ENCODE measurements at places on chromosomes 16 and 17. TPM values are rescaled to one million over a fixed set of nuclear protein-coding genes. Genes with fewer than 3 reads are reported as not detected.

DNA sequence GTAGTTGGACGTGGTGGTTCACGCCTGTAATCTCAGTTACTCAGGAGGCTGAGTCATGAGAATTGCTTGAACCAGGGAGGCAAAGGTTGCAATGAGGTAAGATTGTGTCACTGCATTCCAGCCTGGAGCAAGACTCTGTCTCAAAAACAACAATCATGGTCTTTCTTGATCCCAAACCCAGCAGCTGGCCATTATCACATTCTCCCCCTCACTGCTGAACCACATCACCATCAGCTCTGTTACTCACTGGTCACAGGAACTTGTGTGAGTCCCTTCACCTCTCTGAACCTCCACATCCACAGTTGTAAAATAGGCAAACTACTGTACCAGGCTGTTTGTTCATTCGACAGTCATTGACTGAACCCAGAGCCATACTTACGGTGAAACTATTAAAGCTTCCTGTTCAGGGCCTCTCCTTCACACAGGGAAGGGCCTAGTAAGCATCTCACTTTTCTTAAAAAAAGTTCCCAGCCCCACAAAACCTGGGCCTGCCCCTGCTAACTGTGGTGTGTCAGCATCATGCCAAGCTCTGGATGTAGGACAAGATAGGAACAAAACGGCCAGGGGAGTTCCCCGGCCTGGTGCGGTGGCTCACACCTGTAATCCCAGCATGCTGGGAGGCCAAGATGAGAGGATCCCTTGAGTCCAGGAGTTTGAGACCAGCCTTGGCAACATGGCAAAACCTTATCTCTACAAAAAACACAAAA is 104.7 kb downstream of the COPRS start:
- peaks cover 3% of the 10 kb centered on the region for H3K4me1 ChIP-seq
- H3K27ac ChIP-seq: no peak overlapping the region
- no peaks in the 10 kb centered on the region for H3K27me3 ChIP-seq
- no peak overlapping the region for H3K4me3 ChIP-seq
- DNase-seq: no peak

DNA sequence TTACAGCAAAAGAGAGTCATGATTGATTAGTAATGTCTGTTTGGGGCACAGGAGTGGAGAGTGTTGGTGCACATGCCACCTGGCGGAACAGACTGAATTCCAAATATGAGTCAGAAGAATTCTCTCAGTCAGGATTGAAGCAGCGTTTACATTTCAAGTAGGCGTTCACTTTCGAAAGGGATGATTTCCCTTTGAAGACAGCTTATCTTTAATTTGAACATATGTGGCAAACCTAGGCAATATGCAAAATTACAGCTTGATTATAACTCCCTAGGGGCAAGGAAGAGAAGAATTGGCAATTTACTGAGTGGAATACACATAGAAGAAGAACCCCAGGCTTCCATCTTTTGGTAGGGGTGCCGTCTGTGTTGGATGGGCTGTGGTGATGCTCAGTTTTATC is 235.8 kb downstream of the HAPSTR1 start:
- no peak overlapping the region for H3K4me3 ChIP-seq
- no peak overlapping the region for H3K27ac ChIP-seq
- DNase-seq: no peak
- no peaks in the 10 kb centered on the region for H3K4me1 ChIP-seq
- no peaks in the 10 kb centered on the region for H3K27me3 ChIP-seq

- H3K4me3 ChIP-seq: no peak overlapping the region
- DNase-seq: no peak
- no peaks in the 10 kb centered on the region for H3K36me3 ChIP-seq
- H3K4me1 ChIP-seq: no peaks in the 10 kb centered on the region
Measured at GRCh38 chr16:9837481-9837880, 344.7 kb downstream of the GRIN2A start.

The CSH1 gene
- total RNA-seq: not detected

- no peak overlapping the region for H3K4me3 ChIP-seq
- H3K27me3 ChIP-seq: peaks cover 53% of the 10 kb centered on the region
- H3K4me1 ChIP-seq: peaks cover 8% of the 10 kb centered on the region
- no peak overlapping the region for H3K27ac ChIP-seq
- H3K36me3 ChIP-seq: no peaks in the 10 kb centered on the region
Measured at GRCh38 chr17:64015447-64015846, 5.0 kb downstream of the ICAM2 start.

The ZMYND15 gene
- 0.99 TPM for total RNA-seq

The SULT1A4 gene
- total RNA-seq: 0.78 TPM

- no peak overlapping the region for H3K27ac ChIP-seq
- H3K36me3 ChIP-seq: no peaks in the 10 kb centered on the region
- H3K4me1 ChIP-seq: no peaks in the 10 kb centered on the region
- no peaks in the 10 kb centered on the region for H3K27me3 ChIP-seq
- no peak overlapping the region for H3K4me3 ChIP-seq
Measured at GRCh38 chr16:86424985-86425384, 85.3 kb upstream of the FOXF1 start.

- no peaks in the 10 kb centered on the region for H3K27me3 ChIP-seq
- H3K27ac ChIP-seq: no peak overlapping the region
- no peaks in the 10 kb centered on the region for H3K36me3 ChIP-seq
- DNase-seq: no peak
Measured at GRCh38 chr17:2860045-2860444, 63.8 kb downstream of the RAP1GAP2 start.

DNA sequence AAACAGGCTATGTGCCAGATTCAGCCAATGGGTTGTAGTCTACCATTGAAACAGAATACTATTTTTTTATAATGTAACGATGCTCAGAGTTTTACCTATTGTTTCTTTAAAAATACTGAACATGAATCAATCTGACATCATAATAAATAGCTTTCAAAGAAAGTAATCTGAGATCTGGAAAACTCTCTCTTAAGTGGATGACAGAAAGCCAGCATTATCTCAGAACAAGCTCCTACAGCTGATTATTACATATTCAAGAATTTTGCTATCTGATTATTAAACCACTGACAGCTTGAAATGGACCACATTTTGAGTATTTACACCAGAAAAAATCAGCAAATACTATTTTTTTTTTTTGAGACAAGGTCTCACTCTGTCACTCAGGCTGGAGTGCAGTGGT is 484.2 kb upstream of the SOX9 start:
- no peaks in the 10 kb centered on the region for H3K36me3 ChIP-seq
- peaks cover 13% of the 10 kb centered on the region for H3K4me1 ChIP-seq
- H3K27ac ChIP-seq: no peak overlapping the region
- H3K27me3 ChIP-seq: no peaks in the 10 kb centered on the region
- no peak overlapping the region for H3K4me3 ChIP-seq

DNA sequence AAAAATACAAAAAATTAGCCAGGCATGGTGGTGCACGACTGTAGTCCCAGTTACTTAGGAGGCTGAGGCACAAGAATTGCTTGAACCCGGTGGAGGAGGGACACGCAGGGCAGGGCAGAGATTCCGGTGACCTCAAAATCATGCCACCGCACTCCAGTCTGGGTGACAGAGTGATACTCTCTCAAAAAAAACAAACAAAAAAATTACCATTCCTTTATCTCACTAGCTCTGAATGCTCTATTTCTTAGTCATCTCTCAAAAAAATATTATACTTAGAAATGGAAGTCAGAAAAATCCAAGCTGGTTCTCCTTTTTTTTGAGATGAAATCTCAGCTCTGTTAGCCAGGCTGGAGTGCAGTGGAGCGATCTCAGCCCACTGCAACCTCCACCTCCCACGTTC is 40.8 kb downstream of the SPOP start:
- H3K4me1 ChIP-seq: peaks cover 58% of the 10 kb centered on the region
- H3K4me3 ChIP-seq: no peak overlapping the region
- H3K27ac ChIP-seq: peak overlapping the region; percentile 71
- H3K36me3 ChIP-seq: peaks cover 10% of the 10 kb centered on the region
- no peaks in the 10 kb centered on the region for H3K27me3 ChIP-seq

DNA sequence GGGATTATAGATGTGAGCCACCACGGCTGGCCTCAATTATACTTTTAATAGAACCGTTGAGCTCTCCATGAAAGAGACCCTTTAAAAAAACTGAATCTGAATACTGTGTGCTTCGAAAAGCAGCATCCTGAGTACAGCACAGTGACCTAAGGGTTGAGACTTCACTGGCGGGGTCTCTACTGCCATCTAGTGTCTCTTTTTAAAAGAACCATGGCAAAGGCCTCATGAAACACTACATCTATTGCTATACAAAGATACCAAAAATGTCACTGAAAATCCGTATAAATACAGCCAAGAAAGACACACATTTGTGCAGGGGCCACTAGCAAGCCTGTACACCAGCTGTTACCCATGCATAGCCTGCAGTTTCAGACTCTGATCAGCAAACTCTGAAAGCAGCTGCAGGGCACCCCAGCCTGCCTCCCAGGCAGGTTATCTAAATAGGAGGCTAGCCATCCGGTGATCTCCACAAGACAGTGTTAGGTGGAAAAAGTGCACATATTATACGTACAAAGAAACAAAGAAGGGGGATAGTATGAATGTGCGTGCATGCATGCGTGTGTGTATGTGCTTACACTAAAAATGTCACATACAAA is 35.3 kb downstream of the NPLOC4 start:
- H3K27ac ChIP-seq: peak overlapping the region; percentile 76
- peaks cover 24% of the 10 kb centered on the region for H3K4me1 ChIP-seq
- no peak overlapping the region for H3K4me3 ChIP-seq
- H3K36me3 ChIP-seq: peaks cover 28% of the 10 kb centered on the region

DNA sequence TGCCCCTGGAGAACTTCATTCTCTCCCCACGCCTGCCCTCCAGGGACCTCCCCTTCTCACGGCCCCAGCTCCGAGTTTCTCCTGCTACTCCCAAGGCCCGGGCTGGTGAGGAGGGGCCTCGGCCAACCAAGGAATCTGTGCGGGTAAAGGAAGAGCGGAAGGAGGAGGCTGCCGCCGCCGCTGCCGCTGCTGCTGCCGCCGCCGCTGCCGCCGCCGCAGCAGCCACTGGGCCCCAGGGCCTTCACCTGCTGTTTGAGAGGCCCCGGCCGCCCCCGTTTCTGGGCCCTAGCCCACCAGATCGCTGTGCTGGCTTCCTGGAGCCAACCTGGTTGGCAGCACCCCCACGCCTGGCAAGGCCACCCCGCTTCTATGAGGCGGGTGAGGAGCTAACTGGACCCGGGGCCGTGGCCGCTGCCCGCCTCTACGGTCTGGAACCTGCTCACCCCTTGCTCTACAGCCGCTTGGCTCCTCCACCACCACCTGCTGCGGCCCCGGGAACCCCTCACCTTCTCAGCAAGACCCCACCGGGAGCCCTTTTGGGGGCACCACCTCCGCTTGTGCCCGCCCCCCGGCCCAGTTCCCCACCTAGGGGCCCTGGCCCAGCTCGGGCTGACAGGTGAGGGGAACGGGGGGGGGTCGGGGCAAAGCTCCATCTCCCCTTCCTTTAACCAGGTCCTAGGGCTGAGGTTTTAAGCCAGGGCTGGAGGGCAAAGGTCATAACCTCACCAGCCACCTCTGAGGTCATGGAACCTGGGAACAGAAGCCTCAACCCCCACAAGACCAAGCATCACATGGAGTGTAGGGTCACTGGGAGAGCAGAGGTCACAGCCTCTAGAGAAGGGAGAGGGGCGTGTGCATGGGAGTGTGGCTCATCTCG is 11.0 kb downstream of the FBRS start:
- peaks cover 26% of the 10 kb centered on the region for H3K36me3 ChIP-seq
- no peak for DNase-seq
- H3K4me1 ChIP-seq: no peaks in the 10 kb centered on the region
- H3K27ac ChIP-seq: no peak overlapping the region

The TBC1D3E gene
- total RNA-seq: not detected

The TP53TG3B gene
- total RNA-seq: not detected

DNA sequence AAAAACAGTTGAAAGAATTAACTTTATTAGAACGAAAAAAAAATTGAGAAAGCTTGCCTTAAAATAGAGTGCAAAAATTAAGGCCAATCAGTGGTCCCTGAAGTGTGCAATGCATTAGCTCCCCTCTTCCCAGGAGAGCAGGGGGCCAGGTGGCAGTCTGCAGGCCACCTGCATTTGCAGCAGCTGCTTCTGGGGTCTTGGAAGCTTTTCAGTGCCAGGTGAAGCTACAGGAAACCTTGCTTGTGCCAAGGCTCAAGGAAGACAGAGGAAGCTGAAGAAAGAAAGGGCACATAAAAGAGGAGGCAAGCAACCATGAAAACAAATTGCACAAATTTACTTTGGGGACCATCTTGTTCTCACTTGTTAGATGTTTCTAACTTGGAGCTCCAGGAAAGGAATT is 50.5 kb upstream of the MTMR4 start:
- H3K4me1 ChIP-seq: no peaks in the 10 kb centered on the region
- peaks cover 42% of the 10 kb centered on the region for H3K27me3 ChIP-seq
- no peak overlapping the region for H3K4me3 ChIP-seq
- H3K27ac ChIP-seq: no peak overlapping the region
- no peaks in the 10 kb centered on the region for H3K36me3 ChIP-seq

The MRPS34 gene
- 70.9 TPM for total RNA-seq

GRCh38 chr17:47376247-47376646 is 52.5 kb downstream of the EFCAB13 start:
- H3K27ac ChIP-seq: no peak overlapping the region
- H3K4me3 ChIP-seq: no peak overlapping the region
- no peak for DNase-seq
- H3K4me1 ChIP-seq: no peaks in the 10 kb centered on the region
- peaks cover 8% of the 10 kb centered on the region for H3K36me3 ChIP-seq
- peaks cover 4% of the 10 kb centered on the region for H3K27me3 ChIP-seq

- H3K4me1 ChIP-seq: peaks cover 34% of the 10 kb centered on the region
- H3K36me3 ChIP-seq: no peaks in the 10 kb centered on the region
- peak; percentile 3 for DNase-seq
- H3K27ac ChIP-seq: no peak overlapping the region
- no peak overlapping the region for H3K4me3 ChIP-seq
Measured at GRCh38 chr17:37830151-37830993, 85.5 kb upstream of the HNF1B start.

Measured in osteocyte (in vitro differentiated cells).